Left renal cortex interstitium (tissue), 4 donors: ENCODE measurements at places on chromosomes 3 and 15. TPM values are rescaled to one million over a fixed set of nuclear protein-coding genes. Genes with fewer than 3 reads are reported as not detected.

Gene PDCD6IP
- polyA plus RNA-seq, result 181 TPM

GRCh38 chr3:98343647-98344507 is 9.8 kb upstream of the OR5K4 start:
- no peak for DNase-seq

Gene ADAMTS17
- polyA plus RNA-seq, result 2.7 TPM

Gene ONECUT1
- not detected for polyA plus RNA-seq

Gene ATP2B2
- 0.61 TPM for polyA plus RNA-seq

GRCh38 chr3:150996731-150997130 is 24.2 kb upstream of the CLRN1 start:
- DNase-seq, result no peak

GRCh38 chr3:136122006-136122405 is 74.1 kb downstream of the MSL2 start:
- no peak for DNase-seq

DNA sequence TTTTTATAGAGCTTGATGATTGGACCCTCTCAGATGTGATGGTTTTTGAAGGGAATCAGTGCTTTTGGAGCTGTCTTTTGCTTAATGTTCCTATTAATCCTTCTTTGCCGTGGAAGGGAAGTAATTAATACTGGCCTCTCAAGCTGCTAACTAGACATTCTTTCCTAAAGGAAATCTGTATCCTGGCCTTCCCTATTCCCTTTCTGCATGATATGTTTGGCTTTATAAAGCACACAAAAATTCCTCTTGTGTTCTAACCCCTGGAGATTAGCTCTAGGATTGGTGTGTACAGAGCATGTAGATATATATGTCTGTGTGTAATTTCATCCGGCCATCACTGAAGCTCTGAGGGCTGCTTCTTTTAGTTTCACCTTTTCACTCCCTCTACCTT is 6.9 kb downstream of the ATXN7 start:
- DNase-seq, result no peak

GRCh38 chr15:31733424-31733823 is 296.9 kb upstream of the CHRNA7 start:
- DNase-seq, result no peak

GRCh38 chr3:123791898-123792297 is 92.2 kb downstream of the MYLK start:
- DNase-seq, result no peak

GRCh38 chr15:69848551-69849231 is 249.0 kb downstream of the TLE3 start:
- DNase-seq, result no peak

- peak; percentile 81 for DNase-seq
Measured at GRCh38 chr3:49021813-49022687, at the start of gene NDUFAF3. NDUFAF3 (plus strand) TSS chr3:49022121; CDS start chr3:49022145, 24 bp downstream.

- DNase-seq, result no peak
Measured at GRCh38 chr3:142500211-142500610, 52.4 kb upstream of the XRN1 start.

- peak; percentile 81 for DNase-seq
Measured at GRCh38 chr3:50272911-50273688, 4.2 kb downstream of the SEMA3B start.

DNA sequence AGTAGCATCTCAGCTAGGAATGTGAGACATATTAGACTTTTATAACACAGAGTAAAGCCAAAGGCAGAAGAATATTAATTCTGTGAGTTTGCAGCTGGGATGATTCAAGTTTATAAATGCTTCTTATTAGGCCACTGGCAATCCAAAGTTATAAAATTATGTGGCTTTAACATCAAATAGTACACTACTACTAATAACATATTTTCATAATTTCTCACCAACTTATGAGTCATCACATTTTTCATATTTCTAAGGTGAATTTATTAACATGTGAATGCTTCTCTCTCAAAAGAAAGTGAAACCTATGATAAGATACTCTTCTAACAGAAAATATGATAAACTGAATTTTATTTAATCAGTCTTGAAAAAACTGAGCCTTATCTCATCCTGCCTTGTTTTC is 1348.2 kb upstream of the ALCAM start:
- no peak for DNase-seq

DNA sequence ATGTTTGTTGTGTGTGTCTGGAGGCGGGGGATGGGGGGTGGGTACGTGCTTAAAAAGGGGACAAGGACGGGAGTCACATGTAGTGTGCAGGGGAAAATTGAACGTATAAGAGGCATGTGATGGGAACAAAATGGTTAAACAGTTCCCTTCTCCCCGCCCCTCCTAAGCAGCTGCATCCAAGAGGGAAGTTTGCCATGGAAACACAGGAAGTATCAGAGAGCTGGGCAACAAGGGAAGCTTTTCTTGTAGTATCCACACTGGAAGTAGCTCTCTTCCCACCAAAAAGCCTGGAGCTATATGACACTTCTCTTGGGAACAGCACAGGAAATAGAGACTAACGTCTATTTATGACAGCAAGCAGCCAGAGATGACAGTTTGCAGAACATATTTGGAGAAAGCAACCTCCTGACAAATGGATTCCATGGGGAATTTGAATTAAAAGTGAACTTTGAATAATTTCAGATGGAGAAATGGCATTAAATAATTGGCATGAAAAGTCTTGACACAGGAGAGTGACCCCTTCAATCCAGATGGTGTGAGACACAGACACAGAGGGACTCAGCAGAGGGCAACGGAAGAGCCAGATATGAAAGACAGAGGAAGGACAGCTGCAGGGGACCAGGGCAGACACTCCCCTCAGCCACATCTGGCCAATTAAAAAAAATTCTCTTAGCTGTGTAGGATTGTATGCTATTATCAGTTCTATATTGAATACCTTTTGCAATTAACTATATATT is 294.2 kb upstream of the TBL1XR1 start:
- DNase-seq, result no peak

GRCh38 chr3:152295806-152296205 is 27.1 kb downstream of the MBNL1 start:
- no peak for DNase-seq

- DNase-seq, result no peak
Measured at GRCh38 chr3:45644791-45645201, 44.4 kb upstream of the SACM1L start.

- no peak for DNase-seq
Measured at GRCh38 chr15:76501726-76502125, 165.2 kb downstream of the ISL2 start.

Gene CLDN16
- polyA plus RNA-seq, result 55.7 TPM

DNA sequence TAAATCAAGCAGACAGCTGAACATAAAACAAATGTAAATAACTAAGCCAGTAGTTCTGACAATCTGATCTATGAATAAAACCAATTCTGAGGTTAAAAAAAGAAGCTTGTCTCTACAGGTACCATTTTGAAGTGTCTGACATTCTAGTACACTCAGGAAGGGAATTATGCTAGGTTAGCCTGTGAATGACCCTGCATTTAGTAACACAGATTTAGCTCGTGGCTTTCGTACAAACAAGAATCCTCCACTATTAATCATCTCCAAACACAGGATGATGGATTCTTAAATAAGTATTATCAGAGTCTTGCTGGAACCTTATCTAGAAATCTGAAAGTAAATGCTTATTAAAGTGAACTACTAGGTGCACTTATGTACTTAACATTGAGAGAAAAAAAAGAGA is 1120.1 kb downstream of the ROBO1 start:
- no peak for DNase-seq

GRCh38 chr3:56921573-56922453 is 120.1 kb upstream of the ARHGEF3 start:
- DNase-seq, result no peak

GRCh38 chr3:45762647-45763302 is 33.6 kb downstream of the SLC6A20 start:
- DNase-seq, result no peak

- no peak for DNase-seq
Measured at GRCh38 chr3:111517801-111518200, 24.2 kb upstream of the CD96 start.

GRCh38 chr15:40454904-40455391 is 14.2 kb downstream of the BAHD1 start:
- DNase-seq, result no peak
